Kidney (tissue), 22 donors: ENCODE measurements at places on chromosomes 6 and 20.
A peak's percentile ranks its signal among the peaks of the same experiment; 100 is the strongest.

DNA sequence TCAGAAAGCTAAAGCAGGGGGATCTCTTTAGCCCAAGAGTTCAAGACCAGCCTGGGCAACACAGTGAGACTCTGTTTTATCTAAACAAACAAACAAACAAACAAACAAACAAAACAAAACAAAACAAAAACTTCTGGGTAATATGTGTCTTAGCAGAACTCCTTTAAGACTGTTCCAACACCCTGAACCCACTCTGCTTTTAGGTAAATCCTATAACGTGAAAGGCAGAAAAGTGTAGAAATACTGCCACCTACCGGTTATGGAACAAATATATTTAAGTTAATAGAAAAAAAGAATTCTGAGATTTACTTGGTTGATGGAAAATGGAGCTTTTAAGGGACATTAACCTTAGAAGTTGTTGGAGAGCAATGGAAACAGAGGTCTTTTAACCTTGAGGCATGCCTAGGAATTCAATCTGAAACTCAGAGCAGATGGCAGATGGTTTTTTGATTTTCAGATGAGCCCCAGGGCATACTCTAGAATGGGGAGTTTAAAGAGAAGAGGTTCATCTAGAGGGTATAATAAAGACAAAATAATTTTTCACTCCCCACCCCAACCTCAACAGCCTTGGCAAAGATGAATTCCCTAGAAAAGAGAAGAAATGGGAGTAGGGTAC, 38.5 kb downstream of the SOD2 start:
- DNase-seq, result peak; percentile 71
- H3K4me3 ChIP-seq, result no peak overlapping the region
- no peaks in the 10 kb centered on the region for H3K4me1 ChIP-seq
- no peaks in the 10 kb centered on the region for H3K27me3 ChIP-seq
- H3K27ac ChIP-seq, result no peak overlapping the region

GRCh38 chr20:24773751-24774201, 175.3 kb upstream of the CST7 start:
- no peak overlapping the region for H3K27ac ChIP-seq
- no peaks in the 10 kb centered on the region for H3K4me1 ChIP-seq
- no peaks in the 10 kb centered on the region for H3K27me3 ChIP-seq

GRCh38 chr6:139710556-139710955, 336.1 kb upstream of the CITED2 start:
- no peak for DNase-seq
- H3K27ac ChIP-seq, result no peak overlapping the region
- H3K36me3 ChIP-seq, result no peaks in the 10 kb centered on the region
- H3K4me3 ChIP-seq, result no peak overlapping the region

GRCh38 chr6:43521836-43522235, 4.9 kb downstream of the POLR1C start:
- no peak overlapping the region for H3K4me3 ChIP-seq
- H3K27me3 ChIP-seq, result no peaks in the 10 kb centered on the region
- peaks cover 62% of the 10 kb centered on the region for H3K36me3 ChIP-seq
- peaks cover 6% of the 10 kb centered on the region for H3K4me1 ChIP-seq
